ENCODE measurements at places on chromosomes 12 and 14.

GRCh38 chr12:69985656-69986055, 160.6 kb downstream of the MYRFL start:
- DNase-seq: no peak

GRCh38 chr12:54463484-54463883, 9.9 kb downstream of the GTSF1 start:
- DNase-seq: no peak

- DNase-seq: no peak
Measured at GRCh38 chr12:12883369-12884001, 7.9 kb upstream of the GPRC5A start.

DNA sequence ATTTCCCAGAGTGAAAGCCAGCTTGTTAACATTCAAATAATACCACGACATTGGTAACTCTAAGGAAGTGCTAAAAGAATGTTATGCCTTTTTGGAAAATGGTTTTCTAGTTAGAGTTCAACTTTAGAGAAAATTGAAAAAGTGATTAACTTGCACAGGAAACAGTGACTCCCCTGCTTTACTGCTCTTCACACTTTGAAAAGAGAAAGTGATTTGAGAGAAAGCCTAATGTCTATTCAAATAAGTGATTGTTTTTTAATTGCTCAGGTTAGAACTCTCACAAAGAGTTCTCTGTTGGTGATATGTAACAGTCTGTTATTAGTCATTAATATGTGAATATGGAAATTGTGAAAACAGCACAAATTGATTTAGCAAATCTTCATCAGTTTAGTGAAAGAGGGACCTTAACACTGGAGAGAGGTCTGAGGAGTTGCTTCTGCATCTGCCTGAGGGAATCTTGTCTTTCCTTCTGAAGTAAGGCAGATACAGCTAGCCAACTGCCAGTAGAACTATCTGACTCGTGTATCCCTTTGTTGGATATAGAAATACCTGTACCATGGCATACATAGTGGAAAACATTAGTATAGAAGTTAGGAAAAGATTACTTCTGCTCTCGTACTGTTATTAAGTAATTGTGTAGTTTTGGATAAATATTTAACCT, 25.5 kb downstream of the ATF7IP start:
- no peak for DNase-seq

DNA sequence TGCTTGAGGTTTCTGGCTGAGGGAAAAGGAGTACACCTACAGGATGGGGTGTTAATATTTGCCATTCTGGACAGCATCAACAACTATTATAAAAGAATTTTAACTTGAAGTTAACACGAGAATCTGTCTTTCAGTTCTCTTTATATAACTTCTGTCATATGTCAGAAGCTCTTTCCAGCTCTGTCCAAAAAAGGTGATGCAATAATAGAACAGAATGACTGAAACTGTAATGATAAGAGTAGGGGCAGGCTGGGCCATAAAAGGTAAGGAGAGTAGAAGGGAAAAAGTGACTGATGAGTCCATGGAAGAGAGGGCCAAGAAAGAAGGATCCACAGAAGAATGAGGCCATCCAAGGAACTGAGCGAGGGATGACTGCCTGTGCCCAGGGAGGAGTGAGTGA, 966.7 kb upstream of the FBXO33 start:
- DNase-seq: no peak

DNA sequence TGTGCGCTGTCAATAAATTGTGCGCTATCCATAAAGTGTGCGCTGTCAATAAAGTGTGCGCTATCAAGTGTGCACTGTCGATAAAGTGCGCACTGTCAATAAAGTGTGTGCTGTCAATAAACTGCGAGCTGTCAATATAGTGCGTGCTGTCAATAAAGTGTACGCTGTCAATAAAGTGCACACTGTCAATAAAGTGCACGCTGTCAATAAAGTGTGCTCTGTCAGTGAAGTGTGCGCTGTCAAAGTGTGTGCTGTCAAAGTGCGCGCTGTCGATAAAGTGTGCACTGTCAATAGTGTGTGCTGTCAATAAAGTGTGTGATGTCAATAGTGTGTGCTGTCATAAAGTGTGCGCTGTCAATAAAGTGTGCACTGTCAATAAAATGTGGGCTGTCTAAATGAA, 2.9 kb upstream of the CHGA start:
- DNase-seq: no peak

- DNase-seq: no peak
Measured at GRCh38 chr12:131947482-131948027, 2.2 kb upstream of the EP400 start.

DNA sequence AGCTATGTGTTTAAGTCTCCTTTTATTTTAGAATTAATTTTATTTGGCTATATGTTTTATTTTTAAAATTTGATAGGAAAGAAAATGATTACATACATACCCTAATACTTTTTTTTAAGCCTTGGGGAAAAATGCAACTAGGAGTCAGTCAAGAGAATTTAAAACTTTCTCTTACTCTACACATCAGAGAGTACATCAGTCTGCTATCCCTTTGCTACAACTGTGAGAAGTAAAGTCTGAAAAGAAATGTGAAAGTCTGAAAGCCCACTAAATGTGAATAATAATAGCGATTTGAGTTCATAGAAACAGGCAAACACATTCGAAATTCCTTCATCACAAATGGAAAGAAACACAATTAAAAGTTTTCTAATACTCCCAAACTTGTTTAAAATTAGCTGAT, 95.0 kb downstream of the PTPRQ start:
- no peak for DNase-seq

DNA sequence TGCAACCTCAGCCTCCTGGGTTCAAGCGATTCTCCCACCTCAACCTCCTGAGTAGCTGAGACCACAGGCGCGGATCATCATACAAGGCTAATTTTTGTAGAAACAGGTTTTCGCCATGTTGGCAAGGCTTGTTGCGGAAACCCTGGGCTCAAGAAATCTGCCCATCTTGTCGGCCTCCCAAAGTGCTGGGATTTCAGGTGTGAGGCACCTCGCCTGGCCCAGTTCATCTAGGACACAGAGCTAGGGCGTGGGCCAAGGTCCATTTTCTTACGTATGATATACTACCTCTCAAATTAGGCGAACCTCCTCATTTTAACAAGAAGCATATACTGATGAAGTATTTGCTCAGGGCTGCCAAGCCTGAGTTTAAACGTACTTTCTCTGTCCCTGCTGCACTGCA, 2.1 kb downstream of the RPS29 start:
- DNase-seq: no peak

GRCh38 chr14:83356080-83356479, 1822.4 kb upstream of the SEL1L start:
- DNase-seq: no peak

DNA sequence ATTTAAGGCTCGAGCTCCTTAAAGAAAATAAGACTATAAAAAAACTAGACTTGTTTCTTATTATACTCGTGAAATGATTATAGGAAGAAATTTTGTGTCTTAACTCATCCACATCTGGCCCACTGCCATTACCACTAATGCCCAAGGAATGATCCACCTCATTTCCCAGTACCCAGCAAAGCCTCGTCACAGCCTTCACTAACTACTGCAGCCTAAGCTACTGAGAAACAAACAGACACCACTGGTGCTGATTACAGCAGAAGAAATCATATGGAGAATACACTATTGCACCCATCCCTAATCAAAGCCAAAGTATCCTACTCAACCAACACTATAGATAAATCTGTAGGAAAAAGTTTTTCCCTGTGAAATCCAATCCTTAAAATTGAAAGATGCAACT, 205.3 kb upstream of the NAV3 start:
- no peak for DNase-seq

GRCh38 chr12:123393747-123394146, 9.8 kb downstream of the KMT5A start:
- DNase-seq: no peak

- no peak for DNase-seq
Measured at GRCh38 chr12:131934535-131934934, 5.5 kb downstream of the PUS1 start.

DNA sequence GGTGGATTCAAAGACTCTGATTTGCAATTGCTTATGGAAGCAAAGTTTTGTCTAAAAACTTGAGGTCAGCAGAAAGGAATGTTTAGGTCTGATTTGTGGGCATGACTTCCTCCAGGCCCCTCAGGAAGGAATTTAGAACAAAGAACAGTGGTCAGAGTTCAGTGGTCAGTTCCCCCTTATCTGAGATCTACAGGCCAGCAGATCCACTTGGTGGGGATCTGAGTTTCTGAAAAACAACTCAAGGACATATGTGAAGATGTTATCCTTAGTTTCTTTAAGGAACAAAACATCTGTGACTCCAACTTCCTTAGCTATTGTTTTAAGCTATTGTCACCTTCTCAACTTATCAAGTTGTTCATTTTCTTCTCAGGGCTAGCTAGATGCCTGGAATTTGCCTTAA, 28.0 kb upstream of the NAA30 start:
- no peak for DNase-seq

DNA sequence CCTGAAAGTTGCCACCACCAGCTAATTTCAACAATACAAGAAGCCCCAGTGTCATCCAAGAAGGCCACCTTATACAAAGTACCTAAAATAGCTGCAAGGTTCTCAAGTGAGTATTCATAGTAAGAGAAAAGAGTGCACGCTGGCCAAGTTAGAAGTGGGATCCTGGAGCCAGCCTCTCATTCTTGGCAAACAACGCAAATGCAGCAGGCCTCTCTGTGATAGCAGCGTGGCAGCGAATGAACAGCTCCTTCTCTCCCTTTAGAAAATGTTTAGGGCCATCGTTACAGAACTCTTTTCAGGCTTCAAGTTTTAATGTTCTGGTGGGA, 78.0 kb upstream of the IFNG-AS1 start:
- DNase-seq: no peak

- no peak for DNase-seq
Measured at GRCh38 chr12:60257063-60257462, 661.2 kb downstream of the SLC16A7 start.

GRCh38 chr14:56794557-56795283, 15.6 kb downstream of the OTX2 start:
- DNase-seq: no peak

DNA sequence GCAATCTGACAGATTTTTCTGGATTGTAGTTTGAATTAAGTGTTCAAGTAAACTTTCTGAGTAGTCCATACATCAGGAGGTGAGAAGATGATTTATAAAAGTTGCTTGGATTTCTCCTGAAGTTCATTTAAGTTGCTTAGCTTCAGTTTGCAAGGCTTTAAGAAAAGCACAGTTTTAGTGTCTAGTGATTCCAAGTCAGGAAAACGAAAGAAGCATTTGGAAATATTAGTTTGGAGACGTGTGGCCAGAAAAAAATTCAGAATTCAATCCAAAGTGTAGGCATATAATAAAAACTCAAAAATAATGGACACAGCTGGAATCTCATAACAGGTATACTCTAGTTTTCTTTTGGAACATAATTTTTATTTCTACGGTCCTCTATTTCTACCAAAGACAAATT, 25.5 kb upstream of the PRICKLE1 start:
- DNase-seq: no peak

DNA sequence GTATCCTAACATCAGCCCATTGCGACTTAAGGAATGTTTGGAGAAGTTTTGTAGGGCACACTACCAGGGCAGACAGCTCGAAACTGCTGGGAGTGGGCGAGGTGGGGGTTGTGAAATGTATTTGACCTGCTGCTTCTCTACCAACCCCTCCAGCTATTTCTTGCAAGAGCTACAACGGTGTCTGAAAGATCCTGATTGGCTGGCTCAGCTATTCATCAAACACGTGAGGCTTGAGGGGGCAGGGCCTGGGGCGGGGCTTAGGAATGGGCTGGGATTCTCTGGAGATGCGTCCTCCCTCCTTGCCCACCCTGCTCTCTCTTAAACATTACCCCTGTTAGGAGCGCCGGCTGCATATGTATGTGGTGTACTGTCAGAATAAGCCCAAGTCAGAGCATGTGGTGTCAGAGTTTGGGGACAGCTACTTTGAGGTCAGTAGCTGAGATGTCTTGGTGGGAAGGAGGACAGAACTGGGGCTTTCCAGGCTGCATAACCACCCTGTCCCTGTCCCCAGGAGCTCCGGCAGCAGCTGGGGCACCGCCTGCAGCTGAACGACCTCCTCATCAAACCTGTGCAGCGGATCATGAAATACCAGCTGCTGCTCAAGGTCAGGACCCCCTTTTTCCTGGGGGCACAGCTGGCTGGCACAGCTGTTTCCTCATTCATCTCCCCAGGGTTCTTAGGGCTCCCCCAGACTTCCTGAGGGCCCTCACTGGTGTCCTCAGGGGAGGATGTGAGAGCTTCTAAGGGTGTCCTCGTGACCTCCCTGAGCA, 3.1 kb downstream of the ARHGEF25 start:
- peak; percentile 89 for DNase-seq

- peak; percentile 73 for DNase-seq
Measured at GRCh38 chr12:538731-539539, 79.2 kb downstream of the B4GALNT3 start.

DNA sequence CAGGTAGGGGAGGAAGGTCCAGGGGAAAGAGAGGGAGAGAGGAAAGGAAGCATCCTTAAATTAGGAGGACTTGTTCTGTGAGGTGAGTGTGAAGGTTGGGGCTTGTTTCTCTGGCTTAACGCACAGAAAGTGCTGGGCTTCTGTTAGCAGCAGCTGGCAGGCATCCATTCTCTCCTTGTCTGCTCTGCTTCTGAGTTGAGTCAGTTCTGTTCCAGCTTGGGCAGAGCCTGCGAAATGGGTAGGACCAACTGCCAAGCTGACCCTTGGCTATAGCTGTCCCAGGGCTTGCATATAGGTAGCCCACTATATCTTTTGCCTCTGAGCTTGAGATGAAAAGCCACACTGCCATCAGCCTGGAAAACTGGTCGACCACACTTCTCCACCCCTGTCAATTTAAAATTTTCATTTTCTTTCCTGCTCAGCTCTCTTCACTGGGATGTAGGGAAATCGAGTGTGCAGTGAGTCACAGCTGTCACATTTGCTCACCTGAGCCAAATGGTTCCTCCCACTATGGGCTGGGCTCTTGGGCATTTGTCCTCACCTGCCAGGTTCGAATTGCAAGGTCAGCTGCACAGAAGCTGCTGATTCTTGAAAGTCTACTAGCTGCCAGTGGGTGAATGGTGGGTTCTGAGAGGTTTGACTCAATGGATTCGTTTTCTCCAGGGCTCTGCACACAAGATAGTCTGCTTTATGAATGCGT, 256.4 kb upstream of the PWP1 start:
- no peak for DNase-seq

GRCh38 chr12:49972129-49972528, 618 bp upstream of the AQP6 start:
- peak; percentile 43 for DNase-seq

- no peak for DNase-seq
Measured at GRCh38 chr14:34254031-34254430, 208.0 kb downstream of the SPTSSA start.

DNA sequence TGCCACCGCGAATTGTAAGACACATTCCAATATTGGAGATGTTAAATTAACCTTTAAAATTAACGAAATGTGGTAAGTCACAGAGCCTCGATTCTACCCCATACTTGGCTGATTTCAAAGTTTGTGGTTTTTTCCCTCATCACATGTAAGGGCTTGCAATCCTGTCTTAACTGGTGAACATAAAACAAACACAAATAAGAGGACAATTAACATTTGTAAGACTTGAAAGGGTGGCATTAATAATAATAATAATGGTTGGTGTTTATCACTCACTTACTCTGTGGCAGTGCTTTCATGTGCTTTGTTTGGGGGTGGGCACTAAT, 26.6 kb downstream of the PPFIBP1 start:
- no peak for DNase-seq

- no peak for DNase-seq
Measured at GRCh38 chr14:90732718-90733117, 83.5 kb downstream of the TTC7B start.

All from posterior cingulate gyrus (tissue), 11 donors.